NCI-H446 (cell line): ENCODE measurements at places on chromosomes 13 and 19.
A peak's percentile ranks its signal among the peaks of the same experiment; 100 is the strongest.

DNA sequence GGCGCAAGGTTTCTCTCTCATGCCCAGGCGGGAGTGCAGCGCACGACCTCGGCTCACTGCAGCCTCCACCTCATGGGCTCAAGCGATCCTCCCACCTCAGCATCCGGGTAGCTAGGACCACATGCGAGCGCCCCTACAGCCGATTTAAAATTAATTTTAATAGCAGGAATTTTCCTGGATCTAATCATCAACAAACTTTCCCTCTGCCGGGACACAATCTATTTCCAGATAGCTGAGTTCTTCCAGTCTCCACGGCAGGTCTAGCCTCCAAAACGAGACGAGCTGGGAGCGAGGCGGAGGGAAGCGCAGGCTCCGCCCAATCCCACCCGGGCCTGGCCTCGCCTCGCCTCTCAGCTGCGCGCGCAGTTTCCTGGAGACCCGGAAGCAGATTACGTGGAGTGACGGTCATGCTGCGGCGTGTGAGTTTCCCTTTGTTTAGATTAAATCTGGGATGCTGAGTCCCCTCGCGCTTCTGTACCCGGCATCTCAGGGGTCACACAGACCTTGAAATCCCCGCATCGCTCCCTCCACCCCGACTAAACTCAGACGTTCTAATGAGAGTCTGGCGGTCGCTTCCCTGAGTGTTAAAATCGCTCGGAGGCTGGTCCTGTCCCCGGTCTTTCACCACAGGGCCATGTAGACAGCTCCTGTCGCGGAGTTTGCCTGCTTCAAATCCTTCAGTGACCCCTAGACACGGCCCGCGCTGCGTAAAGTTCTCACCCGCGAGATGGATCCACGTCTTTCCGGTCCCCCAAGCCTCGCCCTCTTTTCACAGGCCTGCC, at the start of gene ZNF880:
ZNF880 (plus strand) TSS at position 365 of the 782 bp plus-strand sequence; CDS start at position 408, 43 bp downstream.
- DNase-seq = no peak

GRCh38 chr19:45564131-45564780, 20.3 kb downstream of the OPA3 start:
- no peak for DNase-seq

GRCh38 chr13:79943346-79944023, 397.4 kb downstream of the SPRY2 start:
- no peak for DNase-seq

GRCh38 chr13:20288561-20288960, 56.4 kb upstream of the GJB6 start:
- DNase-seq = no peak

DNA sequence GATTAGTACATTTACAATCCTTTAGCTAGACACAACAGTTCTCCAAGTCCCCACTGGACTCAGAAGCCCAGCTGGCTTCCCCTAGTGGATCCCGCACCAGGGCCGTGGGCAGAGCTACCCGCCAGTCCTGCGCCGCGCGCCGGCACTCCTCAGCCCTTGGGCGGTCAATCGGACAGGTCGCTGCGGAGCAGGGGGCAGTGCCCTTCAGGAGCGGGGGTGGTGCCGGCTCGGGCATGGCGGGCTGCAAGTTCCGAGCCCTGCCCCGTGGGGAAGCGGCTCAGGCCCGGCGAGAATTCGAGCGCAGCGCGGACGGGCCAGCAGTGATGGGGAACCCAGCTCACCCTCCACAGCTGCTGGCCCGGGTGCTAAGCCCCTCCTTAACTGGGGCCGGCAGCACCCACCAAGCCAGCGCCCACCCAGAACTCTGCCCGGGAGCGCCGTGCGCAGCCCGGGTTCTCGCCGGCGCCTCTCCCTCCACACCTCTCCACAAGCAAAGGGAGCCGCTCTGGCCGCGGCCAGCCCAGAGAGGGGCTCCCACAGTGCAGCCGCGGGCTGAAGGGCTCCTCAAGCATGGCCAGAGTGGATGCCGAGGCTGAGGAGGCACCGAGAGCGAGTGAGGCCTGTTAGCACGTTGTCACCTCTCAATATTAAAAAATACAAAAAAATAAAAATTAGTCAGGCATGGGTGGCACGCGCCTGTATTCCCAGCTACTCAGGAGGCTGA, 12.9 kb downstream of the EBPL start:
- no peak for DNase-seq

GRCh38 chr13:90477216-90477615, 870.3 kb upstream of the MIR17HG start:
- no peak for DNase-seq

- DNase-seq = no peak
Measured at GRCh38 chr19:282501-282900, 8.7 kb downstream of the PLPP2 start.

GRCh38 chr19:46571495-46571894, 29.6 kb upstream of the CALM3 start:
- DNase-seq = no peak

DNA sequence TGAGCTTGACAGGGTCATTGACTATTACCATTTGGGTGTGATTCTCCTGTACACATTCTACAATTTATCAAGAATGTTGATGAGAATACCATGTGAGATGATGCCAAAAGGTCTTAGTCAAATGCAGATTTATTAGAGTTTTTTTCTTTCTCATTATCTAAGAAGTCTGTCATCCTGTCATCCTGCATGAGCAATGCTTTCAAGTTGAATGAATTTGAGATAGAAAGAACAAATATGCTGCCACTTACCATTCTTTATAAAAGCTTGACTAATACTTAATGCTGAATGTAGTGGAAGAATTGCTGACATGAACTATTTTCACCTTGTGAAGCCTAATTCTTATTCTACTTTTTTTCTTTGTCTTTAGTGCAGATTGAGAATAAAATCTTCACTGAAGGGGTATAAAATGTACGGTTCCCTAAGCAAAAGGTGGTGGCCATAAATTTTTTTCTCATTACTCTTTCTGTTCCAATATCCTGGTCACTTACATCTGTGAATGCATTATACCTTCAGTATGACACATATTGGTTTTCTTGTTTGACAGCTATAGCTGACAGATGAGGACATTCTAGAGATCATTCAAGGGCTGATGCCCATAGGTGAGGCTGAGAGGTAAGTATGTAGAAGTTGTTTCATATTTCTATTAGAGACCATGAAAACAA, 1434.7 kb downstream of the SLITRK1 start:
- DNase-seq = no peak

- DNase-seq = no peak
Measured at GRCh38 chr13:32811297-32811800, 204.9 kb upstream of the KL start.

- no peak for DNase-seq
Measured at GRCh38 chr13:37139356-37139755, 33.9 kb upstream of the CSNK1A1L start.

DNA sequence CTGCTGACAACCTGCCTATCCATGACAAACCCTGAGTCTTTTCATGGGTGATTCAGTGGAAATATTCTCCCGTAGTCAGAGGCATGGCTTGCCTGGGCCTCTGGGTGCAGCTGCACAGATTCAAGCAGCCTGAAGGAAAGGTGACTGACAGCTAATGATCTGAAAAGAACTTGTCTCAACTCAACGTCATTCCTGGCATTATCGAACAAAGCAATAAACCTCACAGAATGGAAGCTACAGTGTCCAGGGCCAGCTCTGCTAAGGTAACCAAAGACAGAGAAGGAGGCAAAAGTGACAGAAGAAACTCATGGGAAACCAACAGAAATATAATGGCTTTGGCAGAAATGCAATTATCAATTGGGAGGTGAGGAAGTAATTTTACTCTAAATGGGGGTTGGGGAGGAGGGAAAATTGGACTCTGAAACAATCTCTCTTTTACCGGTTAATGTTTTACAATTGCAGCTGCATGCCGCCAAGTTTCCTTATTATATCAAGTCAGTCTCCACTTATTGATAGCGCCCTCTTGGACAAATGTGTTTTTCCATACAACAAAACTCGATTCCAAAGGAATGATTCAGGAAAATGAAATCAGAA, 12.9 kb downstream of the STARD13 start:
- no peak for DNase-seq

- no peak for DNase-seq
Measured at GRCh38 chr13:87954091-87954490, 282.9 kb downstream of the SLITRK5 start.

DNA sequence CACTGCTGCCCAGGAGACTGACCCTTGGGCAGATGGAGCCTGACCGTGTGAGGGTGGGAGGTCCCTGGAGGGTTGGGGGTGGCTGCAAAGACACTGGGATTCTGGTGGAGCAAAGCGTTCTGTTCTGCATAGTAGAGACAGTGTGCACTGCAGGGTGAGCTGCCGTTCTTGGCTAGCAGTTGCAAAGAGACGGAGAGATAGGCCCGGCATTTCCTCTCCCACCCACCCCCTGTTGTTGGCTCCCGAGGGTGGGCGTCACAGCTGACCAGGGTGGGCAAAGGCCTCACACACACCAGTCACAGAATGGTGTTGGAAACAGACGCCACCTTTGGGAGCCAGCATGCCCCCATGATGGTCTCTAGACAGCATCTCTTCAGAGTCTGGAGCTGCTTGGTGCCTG, 11.4 kb downstream of the TMEM255B start:
- DNase-seq = no peak

DNA sequence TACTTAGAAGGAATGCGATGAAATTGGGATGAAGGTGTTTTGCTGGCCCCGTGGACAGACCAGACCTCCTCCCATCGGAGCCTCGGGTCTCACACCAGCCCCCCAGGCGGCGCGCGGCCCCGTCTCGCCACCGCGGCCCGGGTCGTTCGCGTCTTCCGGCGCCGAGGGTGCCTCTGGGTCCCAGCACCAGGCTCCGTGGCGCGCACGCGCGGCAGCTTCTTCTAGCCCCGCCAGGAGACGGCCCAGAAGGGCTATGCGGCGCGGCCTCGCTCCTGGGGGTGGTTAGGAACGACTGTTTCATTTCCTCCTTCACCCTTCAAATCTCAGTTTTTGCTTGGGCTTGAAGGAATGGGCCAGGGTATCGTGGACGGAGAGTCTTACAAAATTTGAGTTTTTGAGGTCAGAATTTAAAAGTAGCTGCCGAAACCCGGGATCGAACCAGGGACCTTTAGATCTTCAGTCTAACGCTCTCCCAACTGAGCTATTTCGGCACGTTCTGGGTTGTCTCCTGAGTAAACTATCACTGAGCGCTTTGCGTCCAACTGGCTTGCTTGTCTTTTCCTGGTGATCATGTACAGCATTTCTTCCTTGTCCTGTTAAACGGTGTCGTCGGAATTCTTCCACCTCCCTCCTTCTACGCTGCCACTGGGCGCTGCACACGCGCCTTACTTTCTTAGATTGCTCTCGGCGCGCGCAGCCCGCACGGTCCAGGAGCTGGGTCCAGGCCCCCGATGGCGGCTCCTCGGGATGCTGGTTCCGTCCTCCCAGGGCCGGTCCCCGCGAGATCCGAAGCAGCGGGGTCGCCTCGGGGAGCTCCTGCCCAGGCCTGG, 46.5 kb downstream of the TGDS start:
- peak; percentile 80 for DNase-seq

DNA sequence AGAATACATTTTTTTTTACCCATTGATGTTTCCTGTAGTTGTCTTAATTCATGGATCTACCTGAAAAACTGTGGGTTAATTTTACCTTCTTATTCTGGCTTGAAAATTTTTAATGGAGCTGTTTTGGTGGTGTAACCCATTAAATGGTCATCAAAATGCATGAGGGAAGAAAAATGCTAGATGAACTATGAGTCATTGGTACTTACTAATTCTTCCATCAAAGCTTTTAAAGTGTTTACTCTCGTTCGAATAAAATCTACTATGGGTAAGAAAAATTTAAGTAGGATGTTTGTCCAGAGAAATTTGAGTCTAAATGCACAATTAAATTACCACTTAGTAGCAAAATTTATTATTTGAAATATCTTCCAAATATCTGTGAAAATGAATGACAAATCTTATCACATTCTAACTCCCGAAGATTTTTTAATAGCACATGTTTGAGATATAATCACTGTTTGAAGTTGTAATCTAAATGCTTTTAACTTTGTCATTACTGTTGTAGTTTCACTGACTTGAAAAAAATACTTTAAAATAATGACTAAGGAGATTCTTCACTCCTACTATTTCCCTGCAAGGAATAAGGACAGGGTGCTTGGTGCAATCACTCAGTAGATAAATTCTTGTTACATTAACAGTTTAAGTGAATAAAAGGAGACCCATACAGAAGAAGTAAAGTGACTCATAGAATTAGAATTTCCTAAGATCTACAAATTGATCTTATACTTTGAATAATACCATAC, 437.7 kb downstream of the IRS2 start:
- no peak for DNase-seq

DNA sequence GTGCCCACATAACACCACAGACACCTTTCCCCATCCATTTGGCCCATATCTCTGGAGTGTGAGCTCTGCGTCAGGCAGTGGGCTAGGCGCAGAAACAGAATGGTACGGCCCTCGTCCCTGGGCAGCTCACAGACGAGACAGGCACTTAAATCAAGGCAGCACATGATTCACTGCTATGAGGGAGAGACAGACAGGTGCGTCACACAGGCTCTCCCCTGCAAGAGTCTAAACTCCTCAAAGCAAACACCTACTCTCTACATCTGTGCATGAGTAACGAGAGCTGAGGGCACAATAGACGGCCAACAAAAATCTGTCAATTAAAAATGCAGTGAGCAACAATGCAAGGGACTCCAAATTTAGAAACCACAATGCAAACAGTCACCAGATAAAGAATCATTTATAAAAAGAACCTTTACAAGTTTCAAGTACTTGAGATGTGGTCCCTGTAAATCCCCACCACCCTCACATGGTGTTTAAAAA, 348.9 kb downstream of the UQCRFS1 start:
- no peak for DNase-seq

DNA sequence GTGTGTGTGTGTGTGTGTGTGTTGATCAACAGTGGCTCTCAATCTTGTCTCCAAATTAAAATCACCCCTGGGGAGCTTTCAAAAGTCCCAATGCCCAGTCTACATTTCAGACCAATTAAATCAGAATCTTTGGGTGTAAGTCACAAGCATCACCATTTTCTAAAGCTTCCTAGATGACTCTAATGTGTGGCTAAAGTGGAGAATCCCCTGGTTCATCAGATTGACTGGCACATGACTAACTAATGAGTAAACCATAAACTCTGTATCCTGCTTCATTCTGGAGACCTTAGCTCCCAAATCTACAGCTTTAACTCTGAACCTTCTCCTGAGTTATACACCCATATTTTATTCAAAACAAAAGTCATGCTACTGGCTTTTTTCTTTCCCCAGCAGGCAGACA, 131.3 kb downstream of the SUCLA2 start:
- no peak for DNase-seq

DNA sequence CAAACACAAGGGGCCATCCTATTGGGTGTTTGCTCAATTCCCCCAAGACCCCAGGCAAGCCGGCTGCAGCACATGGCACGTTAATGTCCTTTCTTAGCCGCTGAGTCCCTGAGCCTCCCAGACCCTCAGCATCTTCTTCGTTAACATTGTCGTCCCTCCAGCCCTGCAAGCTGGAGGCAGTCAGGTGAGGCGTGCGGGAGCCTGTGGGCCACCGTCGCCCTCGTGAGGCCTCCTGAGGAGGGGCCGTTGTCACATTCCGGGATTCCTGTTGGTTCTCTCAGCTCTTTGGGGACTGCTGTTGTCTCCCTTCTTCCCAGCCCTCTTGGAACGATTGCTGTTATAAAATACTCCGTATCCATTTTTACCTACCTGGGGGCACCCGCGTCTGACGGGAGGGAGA, 140.6 kb downstream of the KDM4B start:
- no peak for DNase-seq

- no peak for DNase-seq
Measured at GRCh38 chr19:21022996-21023395, 2.5 kb downstream of the ZNF430 start.

GRCh38 chr19:16062789-16063188, 13.5 kb upstream of the TPM4 start:
- DNase-seq = no peak
